ENCODE measurements at places on chromosomes 13 and 19.

- peak; percentile 71 for DNase-seq
Measured at GRCh38 chr13:83881917-83882605, at the start of gene SLITRK1. Gene SLITRK1 (minus strand): TSS chr13:83882474. CDS start chr13:83881507, 967 bp downstream.

GRCh38 chr13:36347531-36348210 lies 1.5 kb upstream of the SPART start:
- DNase-seq, result no peak

DNA sequence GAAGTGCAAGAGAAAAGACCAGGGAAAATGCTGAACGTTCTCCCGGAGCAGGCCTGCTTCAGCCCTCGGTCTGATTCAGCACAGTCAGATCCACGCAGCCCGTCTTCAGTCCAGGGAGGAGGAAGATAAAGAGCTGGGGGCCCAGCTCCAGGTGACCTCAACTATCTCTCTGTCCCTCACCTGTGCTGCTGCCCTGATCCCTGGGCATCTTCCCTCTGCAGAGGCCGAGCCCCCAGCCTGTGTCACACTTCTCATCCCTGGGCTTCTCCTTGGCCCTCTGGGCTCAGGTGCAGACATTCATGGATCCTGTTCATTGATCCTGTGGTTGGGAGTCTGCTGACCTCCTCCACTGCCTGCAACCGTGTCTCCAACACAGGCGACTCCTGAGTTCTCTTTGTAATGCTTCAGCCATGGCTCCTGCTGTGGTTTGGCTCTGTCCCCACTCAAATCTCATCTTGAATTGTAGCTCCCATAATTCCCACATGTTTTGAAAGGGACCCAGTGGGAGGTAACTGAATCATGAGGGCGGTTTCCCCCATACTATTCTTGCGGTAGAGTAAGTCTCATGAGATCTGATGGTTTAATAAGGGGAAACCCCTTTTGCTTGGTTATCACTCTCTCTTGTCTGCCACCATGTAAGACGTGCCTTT lies 27.9 kb downstream of the COL4A2 start:
- no peak for DNase-seq

DNA sequence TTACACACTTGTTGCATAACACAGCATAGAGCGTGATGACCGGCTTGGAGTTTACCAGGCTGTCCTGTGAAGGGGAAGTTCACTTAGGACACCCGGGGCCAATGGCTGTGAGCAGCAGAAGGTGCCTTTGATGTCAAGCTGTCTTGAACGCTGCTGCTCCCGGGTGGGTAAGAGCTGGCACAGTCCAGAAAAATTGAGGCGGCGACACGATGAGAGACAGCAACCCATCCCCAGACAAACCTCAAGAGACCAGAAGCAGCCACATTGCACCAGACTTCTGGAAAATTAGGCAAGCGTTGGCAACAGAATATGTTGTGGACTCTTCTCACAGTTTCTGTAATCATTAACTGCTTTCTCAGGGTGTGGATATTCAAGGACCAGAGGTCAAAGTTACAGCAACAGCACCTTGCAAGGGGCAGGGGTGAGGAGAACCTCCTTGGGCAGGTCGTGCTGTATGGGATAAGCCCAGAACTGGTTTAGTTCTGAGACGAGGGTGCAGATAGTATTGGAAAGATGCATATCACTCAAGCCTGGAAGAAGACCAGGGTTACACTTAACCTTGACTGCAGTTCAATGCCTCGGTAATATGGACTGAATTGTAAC lies 10.1 kb downstream of the NFILZ start:
- no peak for DNase-seq

DNA sequence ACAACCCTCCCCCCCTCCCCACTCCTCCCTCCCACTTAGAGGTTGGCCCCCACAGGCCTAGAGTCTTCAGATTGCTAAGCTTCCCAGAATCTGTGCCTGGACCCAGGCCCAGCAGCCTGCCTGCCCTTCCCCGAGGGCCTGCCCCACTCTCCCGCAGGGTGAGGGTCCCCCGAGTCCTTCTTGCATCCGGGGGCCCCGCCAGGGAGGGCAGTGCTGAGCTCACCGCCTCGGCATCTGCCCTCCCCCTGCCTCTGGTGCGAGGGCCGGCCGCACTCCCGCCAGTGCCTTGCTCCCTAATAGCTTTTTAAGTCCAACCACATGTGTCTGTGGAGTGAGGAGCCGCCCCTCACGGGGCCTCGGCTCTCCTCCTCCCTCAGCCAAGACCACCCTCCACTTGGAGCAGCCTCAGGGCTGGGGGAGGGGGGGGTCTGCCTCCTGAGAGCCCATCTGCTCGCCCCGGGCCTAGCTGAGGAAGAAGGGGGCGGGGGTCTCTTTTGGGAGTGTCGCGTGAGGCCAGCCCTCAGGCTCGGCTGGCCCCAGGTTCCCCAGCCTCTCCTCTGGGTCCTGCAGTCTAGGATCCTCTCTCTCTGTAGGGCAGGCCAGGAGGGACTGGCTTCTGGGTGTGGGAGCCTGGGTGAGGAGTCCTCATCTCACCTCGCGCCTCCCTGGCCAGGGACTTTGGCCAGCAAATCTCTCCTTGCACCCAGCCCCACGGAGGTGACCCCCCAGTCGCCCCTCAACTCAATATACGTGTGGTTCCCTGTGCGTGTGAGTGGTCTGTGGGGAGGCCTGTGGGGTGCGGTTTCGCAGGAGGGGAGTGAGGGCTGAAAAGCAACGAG lies 47.2 kb downstream of the LYL1 start:
- DNase-seq, result peak; percentile 57

DNA sequence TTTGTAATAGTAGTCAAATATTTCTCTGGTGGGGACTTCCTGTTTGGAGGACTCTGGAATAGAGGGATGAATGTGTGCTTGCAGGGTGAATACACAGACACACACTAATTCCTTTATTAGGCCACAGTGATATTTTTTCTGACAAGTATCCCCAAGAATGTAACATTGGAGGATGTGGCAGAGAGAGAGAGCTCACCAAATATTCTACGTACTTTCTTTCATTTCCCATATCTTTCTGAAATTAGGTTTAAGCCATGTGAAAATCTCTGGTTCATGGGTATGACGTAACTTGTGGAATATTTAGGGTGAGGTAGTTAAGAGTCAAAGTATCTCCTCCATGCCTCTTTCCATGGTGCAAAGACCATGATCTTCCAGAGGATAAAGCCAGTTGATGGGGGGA lies 463.4 kb downstream of the DIAPH3 start:
- DNase-seq, result no peak

GRCh38 chr19:29887442-29887855 lies 54.6 kb upstream of the URI1 start:
- peak; percentile 73 for DNase-seq

Data from right renal cortex interstitium (tissue), 3 donors.